ENCODE measurements at places on chromosomes 7 and 10.

- DNase-seq = no peak
These were observed 6.4 kb downstream of the VAX1 start for GRCh38 chr10:117131376-117132327.

DNA sequence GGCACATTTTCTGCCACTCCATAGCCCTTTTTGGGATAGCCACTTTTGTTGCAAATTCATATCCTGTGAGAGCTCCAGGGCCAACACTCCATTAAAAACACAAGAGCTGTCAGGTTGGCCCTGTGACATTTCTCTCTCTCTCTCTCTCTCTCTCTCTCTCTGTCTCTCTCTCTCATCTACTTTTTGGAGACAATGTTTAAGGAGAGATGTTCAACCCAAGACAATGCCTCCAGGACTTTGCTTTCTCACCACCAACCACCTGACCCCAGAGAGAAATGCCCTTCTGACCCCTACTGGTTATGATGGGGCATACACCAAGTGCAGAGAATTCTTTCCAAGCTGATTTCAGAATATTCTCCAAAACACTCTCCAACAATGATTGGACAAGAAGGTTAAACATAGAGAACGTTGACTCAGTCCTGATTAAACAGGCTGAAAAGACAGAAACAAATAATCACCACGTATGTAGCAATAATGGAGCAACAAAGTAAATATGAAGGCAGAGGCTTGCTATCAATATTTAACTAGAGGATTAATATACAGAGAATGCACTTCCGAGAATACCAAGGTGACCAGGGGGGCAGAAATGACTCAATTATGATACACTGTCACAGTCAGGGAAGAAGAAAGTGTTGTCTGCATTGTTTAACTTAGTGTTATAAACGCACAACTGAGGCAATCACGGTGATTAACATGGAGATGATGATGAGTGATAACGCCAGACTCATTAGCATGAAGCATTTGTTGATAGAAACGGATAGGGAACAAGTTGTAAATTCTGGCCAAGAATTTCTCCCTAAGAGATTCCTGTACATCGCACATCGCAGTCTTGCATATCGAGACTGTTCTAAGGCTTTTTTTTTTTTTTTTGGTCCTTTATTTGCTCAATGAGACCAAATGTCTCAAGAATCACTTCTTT is 178.5 kb downstream of the NRP1 start:
- DNase-seq = peak; percentile 83

- no peak for DNase-seq
These were observed 30.2 kb upstream of the GIMAP8 start for GRCh38 chr7:150420242-150420641.

DNA sequence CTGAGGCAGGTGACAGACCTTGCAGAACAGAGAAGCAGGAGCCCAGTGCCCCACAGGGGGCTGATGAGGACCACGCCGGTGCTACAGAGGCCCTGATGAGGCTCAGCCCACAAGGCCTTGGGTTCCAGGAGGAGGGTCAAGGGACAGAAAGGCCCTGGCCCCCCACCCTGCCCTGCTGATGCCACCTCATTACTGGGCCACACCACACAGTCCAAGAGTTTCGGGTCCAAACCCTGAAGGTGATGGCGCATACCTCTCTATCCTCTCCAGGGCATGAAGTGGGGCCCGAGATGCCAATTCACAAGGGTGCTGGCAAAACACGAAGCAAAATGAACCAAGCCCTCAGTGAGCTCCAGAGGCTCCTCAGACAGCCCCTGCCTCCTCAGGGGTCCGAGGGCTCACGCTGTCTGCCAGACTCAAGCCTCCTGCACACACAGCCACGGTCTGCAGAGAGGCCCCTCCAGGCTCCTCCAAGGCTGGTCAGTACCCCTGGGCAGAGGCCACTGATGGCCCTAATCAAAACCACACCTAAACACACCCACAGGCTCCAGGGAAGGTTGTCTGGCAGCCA is 32.3 kb downstream of the RASGEF1A start:
- DNase-seq = no peak

DNA sequence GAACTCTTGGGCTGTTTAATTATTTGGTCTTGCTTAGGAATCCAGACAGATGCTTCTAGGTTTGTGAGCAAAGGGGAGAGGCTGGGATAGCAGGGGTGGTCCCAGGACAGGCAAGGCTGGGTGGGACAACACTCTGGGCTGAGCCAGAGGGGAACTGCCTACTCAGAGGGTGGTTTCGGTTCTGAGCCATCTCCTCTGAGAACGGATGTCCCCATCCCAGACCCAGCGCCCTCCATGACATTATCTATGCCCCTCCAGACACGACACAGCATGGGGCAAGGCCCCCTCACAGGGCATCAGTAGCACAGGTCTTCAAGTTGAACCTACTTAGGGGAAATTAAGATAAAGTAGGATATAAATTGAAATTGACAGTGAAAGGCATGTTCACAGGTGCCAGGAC is 7.1 kb downstream of the ASB10 start:
- no peak for DNase-seq

DNA sequence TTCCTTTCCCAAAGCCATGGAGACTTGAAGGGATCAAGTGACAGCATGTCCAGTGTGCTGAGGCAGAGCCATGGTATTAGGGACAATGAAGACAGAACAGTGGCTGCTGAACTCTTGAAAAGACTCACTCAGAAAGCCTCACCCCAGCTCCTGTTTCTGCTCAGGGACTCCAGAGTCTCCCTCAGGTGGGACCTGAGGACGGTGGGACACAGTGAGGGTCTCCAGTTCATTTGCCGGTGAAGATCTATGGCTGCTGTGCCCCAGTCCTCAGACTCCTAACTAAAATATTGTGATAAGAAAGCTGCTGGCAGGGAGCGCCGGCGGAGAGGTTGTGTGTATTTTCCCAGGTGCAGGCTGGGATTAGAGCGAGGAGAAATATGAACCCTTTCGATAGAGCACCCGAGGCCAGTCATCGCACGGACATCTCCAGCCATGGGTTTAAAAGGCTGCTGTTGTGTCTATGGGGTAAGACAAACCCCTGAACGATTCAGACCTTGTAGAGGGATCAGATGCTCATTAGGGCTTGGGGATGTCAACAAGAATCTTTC is 57.2 kb downstream of the C7orf25 start:
- DNase-seq = no peak

- DNase-seq = no peak
These were observed 5.4 kb downstream of the SUV39H2 start for GRCh38 chr10:14884082-14884481.

GRCh38 chr10:22643775-22644174 is 70.6 kb downstream of the PIP4K2A start:
- no peak for DNase-seq

DNA sequence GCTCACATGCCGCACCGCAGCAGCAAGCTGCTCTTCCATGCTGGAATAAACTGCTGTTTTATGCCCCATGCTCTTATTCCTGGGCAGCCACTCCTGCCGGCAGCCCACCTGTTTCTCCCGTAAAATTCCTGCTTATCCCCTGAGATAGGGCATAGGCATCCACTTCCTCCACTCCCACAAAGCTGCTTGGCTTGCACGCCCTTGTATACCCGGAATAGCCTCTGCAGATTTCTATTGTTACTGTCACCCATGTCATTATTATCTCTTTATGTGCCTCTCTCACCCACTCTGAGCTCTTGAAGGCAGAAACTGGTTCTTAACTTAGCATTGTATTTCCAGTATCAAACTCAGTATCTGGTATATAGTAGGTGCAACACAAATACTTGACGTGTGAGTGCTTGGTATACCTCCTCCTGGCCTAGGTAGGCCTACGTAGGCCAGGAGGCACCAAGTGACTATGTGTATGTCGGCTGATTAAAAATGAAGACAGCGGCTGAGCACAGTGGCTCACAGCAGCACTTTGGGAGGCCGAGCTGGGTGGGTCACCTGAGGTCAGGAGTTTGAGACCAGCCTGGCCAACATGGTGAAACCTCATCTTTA is 193.4 kb downstream of the CCDC3 start:
- DNase-seq = no peak

DNA sequence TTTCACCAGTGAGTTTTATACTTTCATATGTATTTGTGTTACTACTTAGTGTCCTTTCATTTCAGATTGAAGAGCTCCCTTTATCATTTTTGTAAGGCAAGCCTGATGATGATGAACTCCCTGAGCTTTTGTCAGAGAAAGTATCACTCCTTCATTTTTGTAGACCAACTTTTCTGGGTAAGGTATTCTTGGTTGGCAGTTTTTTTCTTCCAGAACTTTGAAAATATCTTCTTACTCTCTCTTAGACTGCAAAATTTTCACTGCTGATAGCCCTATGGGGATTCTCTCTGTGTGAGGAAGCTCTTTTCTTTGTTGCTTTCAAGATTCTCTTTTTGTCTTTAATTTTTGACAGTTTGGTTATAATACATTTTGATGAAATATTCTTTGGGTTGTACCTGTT is 35.7 kb downstream of the CCDC7 start:
- DNase-seq = no peak

- no peak for DNase-seq
These were observed 25.4 kb upstream of the ELN start for GRCh38 chr7:74002474-74003017.

DNA sequence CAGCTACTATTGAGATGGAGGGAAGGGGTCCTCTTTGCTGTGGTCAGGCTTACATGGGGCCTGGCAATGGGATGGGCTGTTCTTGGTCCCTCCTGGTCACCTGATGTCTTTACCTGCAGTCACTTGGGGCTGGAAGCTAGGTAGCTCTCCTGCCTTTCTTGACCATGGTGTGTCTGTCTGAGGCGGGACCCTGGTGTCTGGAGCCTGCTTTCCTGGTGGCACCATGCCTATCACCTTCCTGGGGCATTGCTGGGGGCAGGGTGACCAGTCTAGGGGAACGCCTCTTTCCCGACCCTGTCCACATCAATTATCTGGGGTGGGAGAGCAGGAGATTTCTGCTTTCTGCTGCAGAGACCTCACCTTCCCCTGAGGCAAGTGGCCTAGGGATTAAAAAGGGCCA is 55.6 kb downstream of the ARHGAP22 start:
- no peak for DNase-seq

DNA sequence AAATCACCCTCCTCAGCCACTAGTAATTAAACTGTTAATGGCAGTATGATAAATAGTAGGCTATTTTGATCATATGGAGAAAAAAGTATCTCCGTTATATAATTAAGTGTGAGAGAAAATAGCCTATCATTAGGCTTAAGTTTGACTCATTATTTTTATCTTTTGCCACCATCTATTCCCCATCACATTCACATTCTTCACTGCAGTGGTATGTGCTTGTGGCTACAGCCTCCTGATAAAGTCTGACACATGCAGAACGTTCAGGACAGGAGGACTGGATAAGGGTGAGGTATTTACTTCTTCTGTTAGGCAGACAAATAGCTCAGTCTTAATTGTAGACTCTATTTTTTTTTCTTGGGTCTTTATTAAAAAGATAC is 5.8 kb downstream of the NEBL start:
- DNase-seq = no peak

DNA sequence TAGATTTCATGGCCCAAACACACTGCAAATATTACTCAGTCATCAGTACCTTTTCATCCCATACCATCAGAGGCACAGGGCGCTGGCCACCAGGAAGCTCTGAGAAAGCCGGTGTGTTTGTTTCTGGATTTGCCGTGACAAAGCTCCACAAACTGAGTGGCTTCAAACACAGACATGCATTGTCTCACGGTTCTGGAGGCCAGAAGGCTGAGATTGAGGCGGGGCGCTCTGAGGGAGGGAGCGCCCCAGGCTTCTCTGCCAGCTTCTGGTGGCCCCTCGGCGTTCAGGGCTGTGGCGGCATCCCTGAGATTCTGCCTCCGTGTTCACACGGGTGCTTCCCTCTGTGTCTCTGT is 3.7 kb upstream of the TTYH3 start:
- DNase-seq = no peak

DNA sequence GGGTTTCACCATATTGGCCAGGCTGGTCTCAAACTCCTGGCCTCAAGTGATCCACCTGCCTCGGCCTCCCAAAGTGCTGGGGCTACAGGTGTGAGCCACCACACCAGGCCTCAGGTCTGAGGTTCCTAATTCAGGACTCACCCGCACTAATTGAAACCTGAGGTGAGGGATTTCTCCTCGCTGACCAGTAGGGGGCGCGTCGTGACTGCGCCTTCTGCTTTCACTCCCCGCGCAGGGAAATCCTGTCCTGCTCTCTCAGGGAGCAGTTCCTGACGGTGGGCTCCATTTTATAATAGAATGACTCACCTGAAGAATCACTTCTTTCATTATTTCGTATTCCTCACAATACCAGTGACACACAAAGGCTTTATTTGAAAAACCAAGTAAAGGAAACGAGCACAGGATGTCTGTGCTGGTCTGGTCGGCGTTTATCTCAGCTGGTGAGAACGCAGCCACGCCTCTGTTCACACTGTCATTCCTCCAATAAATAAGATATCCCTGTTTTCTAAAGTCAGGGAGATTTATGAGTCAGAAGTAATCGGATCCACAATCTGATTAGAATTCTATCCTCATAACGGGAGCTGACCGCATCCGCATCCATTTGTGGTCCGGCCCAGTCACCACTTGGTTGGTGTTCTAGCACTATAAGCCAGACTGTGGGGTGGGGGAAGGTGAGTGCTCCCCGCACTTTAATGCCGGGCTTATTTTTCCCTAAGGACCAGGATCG is 35.4 kb downstream of the BAG3 start:
- no peak for DNase-seq

Data from LNCaP clone FGC (cell line).